Mesothelial cell of epicardium (in vitro differentiated cells): ENCODE measurements at places on chromosomes 4 and X. TPM values are rescaled to one million over a fixed set of nuclear protein-coding genes. Genes with fewer than 3 reads are reported as not detected.
A peak's percentile ranks its signal among the peaks of the same experiment; 100 is the strongest.

Gene PPP3CA
- 23.5 to 25.8 TPM (median 24.1 TPM) in 3 replicates for total RNA-seq

Gene TMSB15A
- 20.7 to 21.8 TPM (median 20.8 TPM) in 3 replicates for total RNA-seq

Gene EPGN
- 7.8 to 8.3 TPM (median 8.0 TPM) in 3 replicates for total RNA-seq

GRCh38 chr4:82352825-82353366 is 20.9 kb downstream of the HNRNPD start:
- H3K4me3 ChIP-seq: no peak overlapping the region
- H3K36me3 ChIP-seq: peaks cover 59% of the 10 kb centered on the region
- H3K4me1 ChIP-seq: peaks cover 3% of the 10 kb centered on the region
- DNase-seq: no peak
- H3K27me3 ChIP-seq: no peaks in the 10 kb centered on the region
- H3K27ac ChIP-seq: peak overlapping the region; percentile 54

- no peaks in the 10 kb centered on the region for H3K27me3 ChIP-seq
- H3K4me3 ChIP-seq: no peak overlapping the region
Measured at GRCh38 chrX:150767045-150767395, 73.8 kb downstream of the MTMR1 start.

Gene EXOSC9
- 29.8 to 33.5 TPM (median 30.0 TPM) in 3 replicates for total RNA-seq

DNA sequence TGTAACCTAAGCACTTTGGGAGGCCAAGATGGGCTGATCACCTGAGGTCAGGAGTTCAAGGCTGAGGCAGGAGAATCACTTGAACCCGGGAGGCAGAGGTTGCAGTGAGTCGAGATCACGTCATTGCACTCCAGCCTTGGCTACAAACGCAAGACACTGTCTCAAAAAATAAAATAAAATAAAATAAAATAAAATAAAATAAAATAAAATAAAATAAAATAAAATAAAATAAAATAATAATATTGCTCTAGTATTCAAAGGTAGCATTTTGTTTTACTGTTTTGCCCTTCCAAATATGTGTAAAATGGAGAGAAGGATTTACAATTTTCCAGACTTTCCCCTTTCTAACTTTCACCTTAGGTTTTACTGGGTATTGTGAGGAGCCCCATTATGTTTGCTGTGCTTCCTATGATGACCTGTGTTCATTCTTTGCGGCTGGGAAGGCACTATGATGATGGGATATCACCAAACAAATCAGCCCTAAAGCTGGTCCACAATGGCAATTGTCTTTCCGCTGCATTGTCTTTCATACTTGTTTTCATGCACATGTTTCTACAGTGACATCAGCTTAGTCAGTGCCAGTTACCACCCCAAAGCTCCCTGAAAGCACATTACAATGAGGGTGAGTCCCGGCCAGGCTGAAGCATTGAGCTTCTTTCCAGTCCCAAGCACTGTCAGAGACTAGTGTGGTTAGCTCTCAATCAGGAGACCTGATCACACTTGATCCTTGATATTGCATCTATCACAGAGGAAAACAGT is 50.8 kb downstream of the DTHD1 start:
- no peak overlapping the region for H3K4me3 ChIP-seq
- peaks cover 11% of the 10 kb centered on the region for H3K4me1 ChIP-seq
- DNase-seq: no peak
- H3K27ac ChIP-seq: no peak overlapping the region
- H3K27me3 ChIP-seq: peaks cover 2% of the 10 kb centered on the region
- H3K36me3 ChIP-seq: no peaks in the 10 kb centered on the region

GRCh38 chr4:101153653-101154052 is 193.7 kb downstream of the PPP3CA start:
- peaks cover 8% of the 10 kb centered on the region for H3K4me1 ChIP-seq
- no peak overlapping the region for H3K4me3 ChIP-seq
- H3K27me3 ChIP-seq: no peaks in the 10 kb centered on the region

Gene CCNA2
- 17.5 to 18.7 TPM (median 18.6 TPM) in 3 replicates for total RNA-seq

- H3K4me1 ChIP-seq: peaks cover 11% of the 10 kb centered on the region
- DNase-seq: no peak
- H3K27ac ChIP-seq: no peak overlapping the region
- H3K36me3 ChIP-seq: peaks cover 2% of the 10 kb centered on the region
- peaks cover 2% of the 10 kb centered on the region for H3K27me3 ChIP-seq
Measured at GRCh38 chr4:8349664-8350236, 80.2 kb downstream of the HTRA3 start.

GRCh38 chrX:63349307-63349706 is 1.8 kb downstream of the SPIN4 start:
- H3K36me3 ChIP-seq: no peaks in the 10 kb centered on the region
- peak overlapping the region; percentile 1 for H3K27ac ChIP-seq
- H3K4me1 ChIP-seq: peaks cover 17% of the 10 kb centered on the region
- no peaks in the 10 kb centered on the region for H3K27me3 ChIP-seq

DNA sequence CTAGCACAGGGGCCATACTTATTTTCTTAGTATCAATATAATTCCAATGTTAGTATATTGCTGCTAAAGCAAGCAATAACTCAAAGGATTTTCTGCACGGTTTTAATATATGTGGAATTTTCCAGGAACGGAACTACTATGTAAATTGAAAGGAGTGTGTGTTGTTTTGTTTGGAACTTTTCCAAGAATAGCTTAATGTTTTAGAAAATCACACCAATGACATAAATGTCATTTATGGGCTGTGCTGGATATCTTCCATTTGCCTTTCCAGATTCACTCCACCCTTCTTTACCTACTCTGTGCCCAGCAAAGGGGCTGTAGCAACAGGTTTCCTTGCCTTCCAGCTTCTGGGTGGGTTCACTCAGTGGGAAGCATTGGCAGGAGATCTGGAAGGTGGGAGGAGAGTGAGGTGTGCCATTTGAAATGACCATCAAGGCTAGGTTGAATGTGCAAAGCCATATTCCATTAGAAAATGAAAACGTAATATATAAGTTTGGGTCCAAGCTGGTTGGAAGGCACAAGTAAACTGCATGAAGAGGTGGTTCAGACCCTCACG is 25.2 kb upstream of the ZFX start:
- H3K27ac ChIP-seq: peak overlapping the region; percentile 92
- peaks cover 24% of the 10 kb centered on the region for H3K4me1 ChIP-seq
- no peak overlapping the region for H3K4me3 ChIP-seq
- no peaks in the 10 kb centered on the region for H3K27me3 ChIP-seq
- no peak for DNase-seq
